ENCODE measurements at places on chromosomes 3 and 15. TPM values are rescaled to one million over a fixed set of nuclear protein-coding genes. Genes with fewer than 3 reads are reported as not detected.
A peak's percentile ranks its signal among the peaks of the same experiment; 100 is the strongest.

DNA sequence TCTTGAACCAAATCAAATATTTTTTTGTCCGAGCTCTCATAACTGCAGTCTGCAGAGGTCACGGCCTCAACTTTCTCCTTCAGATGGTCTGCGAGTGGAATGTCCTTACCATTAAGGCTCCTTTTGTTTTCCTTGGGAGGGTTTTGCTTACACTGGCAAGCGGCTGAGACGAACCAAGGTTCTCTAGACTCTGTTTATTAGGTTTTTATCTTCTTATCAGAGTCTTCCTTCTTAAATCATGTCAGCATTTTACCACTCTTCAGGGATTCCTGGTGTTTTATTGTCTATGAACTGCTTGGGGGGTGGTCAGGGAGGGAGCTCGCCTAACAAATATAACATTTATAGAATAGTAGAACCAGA is 773.7 kb upstream of the NR2F2 start:
- DNase-seq, result peak; percentile 13

The ACP3 gene
- 1.1 TPM for polyA plus RNA-seq

The NR1D2 gene
- 4.6 TPM for polyA plus RNA-seq

- no peak for DNase-seq
Measured at GRCh38 chr3:151306168-151306810, 10.3 kb downstream of the GPR87 start.

- no peak for DNase-seq
Measured at GRCh38 chr3:58161435-58162398, 49.1 kb downstream of the DNASE1L3 start.

- no peak for DNase-seq
Measured at GRCh38 chr15:93239993-93240392, 151.0 kb upstream of the RGMA start.

- DNase-seq, result peak; percentile 75
Measured at GRCh38 chr3:45507820-45508317, 86.7 kb upstream of the LIMD1 start.

DNA sequence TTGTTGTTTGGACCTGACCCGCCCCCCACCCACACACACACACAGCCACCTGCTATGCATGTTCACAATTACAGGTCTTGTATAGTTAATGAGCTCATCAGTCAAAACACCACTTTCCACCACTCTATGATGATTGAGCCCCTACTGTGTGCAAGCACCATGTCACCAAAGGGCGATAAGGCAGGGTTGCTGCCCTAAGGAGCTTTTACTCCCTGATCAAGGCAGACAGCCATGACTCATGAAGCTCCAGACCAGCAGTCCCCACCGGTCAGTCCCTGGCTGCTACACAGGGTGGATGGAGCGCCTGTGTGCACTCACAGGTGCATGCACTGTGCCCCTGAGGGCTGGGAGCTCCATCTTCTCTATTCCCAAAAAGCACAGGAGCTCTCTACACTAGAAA is 270.6 kb downstream of the CLSTN2 start:
- no peak for DNase-seq

DNA sequence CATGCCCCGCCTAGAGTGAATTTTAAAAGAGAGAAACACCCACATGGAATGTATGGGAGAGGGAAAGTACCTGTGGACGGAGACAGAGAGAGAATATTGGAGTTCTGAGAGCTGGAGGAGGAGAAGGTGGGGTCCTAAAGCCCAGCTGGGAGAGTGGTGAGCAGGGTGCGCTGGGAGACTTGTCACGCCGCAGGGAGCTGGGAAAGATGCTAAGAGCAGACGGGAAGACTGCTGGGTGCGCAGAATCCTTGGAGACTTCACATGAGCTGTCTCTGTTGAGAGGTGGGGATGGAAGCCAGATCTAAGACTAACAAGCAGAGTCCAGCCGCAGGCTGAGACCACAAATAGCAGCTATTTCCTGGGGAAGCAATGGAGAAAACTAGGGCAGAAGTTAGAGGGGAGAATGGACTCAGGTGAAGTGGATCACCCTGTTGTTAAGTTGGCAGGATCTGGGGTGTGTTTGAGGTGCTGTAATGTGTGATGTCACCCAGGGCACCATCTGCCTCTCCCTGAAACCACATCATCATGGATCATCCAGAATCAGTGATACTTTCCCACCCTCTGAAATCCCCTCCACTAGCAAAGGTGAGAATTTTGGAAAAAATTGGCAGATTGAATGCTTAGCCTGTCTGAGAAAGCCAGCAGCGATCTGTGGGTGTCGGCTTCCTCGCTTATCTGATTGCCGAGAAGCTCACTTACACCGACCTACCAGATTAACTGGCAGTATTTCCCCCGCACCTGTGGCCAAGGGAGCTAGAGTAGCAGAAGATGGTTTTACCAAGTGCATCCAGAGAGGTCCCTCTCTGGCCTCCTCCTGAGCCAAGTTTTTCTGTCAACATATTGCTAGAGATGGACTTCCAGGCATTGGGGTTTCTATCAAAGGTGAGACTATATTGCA is 174.8 kb upstream of the BHLHE40 start:
- DNase-seq, result no peak

The EPHA3 gene
- 0.05 TPM for polyA plus RNA-seq

- DNase-seq, result no peak
Measured at GRCh38 chr3:195535293-195535692, 7.8 kb downstream of the PPP1R2 start.

DNA sequence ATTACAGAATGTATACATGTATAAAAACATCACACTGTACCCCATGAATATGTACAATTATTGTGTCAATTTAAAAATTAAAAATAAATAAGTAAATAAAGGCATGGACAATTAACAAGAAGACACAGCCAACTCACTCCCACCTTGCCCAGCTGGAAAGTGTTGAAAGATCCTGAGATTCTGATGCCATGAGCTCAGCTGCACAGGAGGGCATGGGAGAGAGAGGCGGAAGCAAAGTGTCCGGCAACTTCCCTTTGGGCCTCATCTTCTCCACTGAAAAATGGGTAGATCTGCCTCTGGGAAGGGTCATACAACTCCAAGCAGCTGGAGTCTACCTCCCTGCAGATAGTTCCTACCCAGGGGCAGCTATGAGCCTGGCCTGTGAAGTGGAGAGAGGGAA is 277.3 kb downstream of the UACA start:
- DNase-seq, result no peak

DNA sequence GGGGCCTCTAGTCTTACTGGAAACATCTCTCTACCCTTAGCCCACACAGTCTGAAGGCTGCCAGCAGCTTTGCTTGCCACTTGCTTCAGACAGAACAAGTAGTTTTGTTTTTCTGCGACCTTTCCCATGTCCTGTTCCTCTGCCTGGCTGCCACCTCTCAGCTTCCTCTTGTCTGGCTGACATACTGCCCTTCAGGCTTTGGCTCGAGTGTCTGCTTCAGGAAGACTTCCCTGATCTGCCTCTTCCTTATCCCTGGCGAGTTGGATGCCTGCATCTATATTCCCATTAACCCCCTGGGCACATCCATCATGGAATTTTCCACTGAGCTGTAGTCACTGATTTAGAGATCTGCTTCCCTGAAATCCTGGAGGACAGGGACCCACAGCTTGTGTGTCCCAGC is 25.1 kb upstream of the CPNE9 start:
- no peak for DNase-seq

DNA sequence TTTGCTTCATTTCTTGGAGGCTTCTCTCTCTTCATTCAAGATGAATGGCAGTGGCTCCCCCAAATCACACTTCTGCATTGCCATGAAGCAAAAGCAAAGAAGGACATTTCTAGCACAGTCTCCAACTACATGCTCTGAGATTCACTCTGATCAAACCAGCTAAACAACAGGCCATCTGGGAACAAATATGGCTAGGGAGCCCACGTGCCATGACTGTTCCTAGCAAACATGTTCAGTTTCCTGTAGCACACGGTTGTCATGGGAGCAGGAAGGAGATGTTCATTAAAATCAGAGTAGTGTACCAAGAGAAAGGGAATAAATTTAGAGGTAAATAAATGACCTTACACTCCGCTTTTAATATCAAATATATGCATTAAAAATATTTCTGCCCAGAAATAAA is 327.3 kb downstream of the GBE1 start:
- DNase-seq, result no peak

The EOMES gene
- 0.10 TPM for polyA plus RNA-seq

DNA sequence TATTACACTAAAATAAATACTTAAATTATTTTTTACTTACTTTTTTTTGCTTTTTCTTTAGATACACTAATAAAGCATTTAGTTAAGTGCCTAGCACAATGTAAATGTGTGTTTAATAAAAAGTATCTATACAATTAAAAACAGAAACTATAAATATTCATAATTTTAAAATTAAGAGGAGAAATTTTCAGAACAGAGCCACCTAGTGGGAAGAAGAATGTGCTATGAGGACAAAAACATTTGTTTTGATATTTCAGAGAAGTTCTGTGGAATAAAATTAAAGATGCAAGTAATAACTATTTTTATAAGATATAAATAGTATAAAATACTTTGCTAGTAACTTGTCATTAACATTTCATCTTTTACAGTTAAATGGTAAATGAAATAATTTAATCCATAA is 33.6 kb upstream of the PLSCR5 start:
- no peak for DNase-seq

The SETD2 gene
- 16.7 TPM for polyA plus RNA-seq

The FOXL2 gene
- polyA plus RNA-seq, result 0.89 TPM

DNA sequence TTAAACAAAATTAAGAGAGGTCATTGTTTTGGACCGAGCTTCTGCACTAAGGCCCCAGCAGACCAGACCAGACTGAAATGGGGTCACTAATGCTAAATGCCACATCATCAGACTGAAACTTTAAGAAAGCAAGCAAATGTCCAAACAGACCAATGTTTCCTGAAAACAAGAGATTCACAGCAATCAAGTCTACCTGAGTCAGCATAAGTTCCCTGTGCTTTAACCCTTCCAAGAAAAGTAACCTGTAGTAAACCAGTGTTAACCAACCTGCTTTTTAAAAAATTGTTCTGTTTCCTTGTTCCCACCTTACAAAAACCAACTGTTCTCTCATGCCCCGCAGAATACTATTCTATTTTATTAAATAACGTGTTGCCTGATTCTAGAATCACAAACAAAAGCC is 241.1 kb upstream of the GADL1 start:
- no peak for DNase-seq

DNA sequence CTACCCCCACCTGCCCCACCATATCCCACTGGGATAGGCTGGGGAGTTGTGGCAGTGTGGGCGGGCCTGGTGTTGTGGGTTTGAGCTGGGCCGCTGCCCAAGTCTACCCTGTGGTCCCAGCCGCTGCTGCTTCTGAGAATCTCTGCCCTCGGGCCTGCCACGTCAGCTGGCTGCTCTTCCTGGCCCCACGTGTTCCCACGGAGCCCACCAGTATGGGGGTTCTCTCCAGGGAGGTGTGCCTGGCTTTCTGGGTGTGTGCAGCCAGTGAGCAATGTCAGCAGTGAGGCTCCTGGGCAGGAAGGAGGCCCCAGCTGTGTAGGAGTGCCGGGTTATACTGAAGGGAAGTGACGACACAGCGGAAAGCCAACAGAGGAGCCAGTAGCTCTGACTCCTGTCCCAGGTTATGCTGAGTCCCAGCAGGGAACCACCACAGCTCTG is 10.5 kb downstream of the GNAI2 start:
- peak; percentile 52 for DNase-seq
